ENCODE measurements at places on chromosomes 2 and 18.

GRCh38 chr2:20578895-20579825 lies 71.7 kb downstream of the HS1BP3 start:
- no peak for DNase-seq

DNA sequence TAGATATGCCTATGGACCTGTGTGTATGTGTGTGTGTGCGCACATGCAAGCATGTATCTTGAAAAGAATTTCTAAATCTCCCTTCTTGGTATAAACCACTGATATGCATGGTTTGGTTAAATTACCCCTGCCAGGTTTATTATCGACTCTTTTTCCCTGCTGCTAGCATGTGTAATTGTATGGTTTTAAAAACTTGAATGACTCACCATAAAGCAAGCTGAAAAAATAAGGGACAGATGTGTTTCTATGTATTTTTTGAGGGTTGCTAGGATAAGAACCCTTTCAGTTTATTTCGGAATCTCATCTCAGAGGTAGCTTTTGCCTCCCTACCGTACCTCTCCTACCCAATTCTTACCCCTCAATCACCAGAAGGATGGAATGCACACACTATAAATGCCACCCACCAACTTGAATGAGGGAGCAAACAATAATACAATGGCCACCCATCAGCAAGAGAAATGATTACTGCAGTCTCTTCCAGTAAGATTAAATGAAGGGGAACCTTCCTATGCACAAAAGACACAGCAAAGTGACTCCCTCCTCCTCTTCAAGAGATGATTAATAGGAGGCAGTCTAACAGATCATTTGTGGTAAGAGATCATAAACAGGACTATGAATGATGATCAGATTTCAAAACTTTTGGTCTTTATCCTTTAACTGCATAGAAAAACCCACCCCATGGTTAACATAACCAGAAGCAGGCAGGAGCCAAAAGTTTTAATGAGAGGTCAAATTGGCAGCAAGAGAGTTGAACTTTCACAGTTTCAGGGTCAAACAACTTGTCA lies 357.2 kb downstream of the SATB2 start:
- DNase-seq: no peak

- no peak for DNase-seq
Measured at GRCh38 chr2:8271461-8271860, 410.4 kb upstream of the ID2 start.

DNA sequence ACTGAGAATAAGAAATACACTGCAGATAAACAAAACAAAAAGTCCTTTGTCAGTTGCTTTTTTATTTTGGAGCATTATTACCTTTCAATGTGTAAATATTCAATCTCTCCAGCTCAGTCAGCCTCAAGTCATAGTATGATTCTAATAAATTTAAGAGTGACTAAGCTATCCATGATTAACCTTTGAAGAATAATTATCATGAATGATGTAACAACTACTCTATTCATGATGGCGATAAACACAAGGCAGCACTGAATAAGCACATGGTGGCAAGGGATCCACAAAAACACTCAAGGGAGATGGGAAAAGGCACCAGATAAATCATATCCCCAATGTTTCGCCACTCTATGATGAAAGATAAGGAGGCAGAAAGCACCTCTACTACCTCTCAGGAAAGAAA lies 67.0 kb downstream of the MAP4K3 start:
- DNase-seq: no peak
